ENCODE measurements at places on chromosomes 6 and 20.

DNA sequence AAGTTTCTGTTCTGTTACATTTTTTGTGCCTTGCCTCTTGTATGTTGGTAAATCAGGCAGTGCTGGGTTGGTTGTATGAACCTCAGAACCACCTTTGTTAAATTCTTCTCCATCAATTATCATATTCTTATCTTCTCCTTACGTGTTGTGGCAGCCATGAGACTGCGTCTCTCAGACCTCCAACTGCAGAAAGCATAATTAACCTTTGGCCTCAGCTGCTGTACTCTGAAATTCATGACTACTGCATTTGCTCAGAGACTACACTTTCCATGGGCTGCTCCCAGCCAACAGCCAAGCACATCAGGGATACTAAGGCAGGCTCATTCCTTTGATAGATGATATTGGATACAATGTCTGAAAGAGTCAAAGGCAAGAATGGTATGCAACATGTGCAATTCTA is 15.1 kb upstream of the SNX3 start:
- no peak for DNase-seq

- DNase-seq: no peak
Measured at GRCh38 chr6:163239572-163240340, 174.8 kb upstream of the QKI start.

DNA sequence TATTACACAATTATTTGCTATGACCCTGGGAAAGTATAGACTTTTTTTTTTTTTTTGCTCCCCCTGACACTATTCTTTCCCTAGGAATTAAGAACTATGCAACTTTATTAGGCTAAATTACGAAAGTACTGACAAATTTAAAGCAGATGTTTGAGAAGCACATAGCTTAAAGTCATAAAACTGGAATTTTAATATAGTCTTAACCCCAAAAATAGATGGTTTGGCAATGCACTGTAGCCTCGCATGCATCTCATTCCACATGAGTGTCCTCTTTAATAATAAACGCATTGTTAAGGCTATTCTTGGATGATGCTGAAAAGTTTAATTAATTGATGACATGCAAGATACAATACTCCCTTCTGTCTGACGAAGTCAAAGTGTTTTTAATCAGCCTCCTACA is 49.3 kb downstream of the TBC1D7 start:
- DNase-seq: no peak

DNA sequence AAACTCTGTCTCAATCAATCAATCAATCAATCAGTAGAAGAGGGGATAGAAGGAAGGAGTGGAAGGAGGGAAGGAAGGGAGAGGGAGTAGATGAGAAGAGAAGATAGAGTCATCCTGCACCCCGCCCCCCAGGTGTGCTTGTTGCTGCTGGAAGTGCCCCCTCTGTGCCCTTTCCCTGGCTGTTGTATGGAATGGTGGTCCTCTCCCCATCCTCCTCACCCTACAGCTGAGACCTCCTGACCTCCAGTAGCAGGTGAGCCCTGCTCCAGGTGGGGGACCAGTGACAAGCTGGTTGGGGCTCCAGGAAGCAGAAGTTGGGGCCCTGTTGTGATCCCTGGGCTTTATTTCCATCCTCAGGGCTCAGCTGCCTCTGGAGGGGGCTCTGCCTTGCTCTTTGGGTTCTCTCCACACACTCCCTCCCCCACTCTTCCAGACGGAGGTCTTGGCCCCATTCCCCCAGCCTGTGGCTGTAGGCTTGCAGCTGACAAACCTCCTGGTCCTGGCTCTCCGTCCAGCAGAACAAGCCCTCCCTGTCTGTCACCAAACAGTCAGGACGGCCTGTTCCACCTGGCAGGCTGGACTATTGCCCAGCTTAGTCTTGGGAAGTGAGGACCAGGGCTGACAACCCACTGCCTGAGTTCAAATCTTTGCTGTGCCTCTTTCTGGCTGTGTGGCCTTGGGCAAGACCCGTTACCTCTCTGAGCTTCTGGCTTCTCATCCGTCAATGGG is 26.0 kb upstream of the SCRT2 start:
- no peak for DNase-seq

- no peak for DNase-seq
Measured at GRCh38 chr6:92289831-92290230, 1129.5 kb downstream of the EPHA7 start.

DNA sequence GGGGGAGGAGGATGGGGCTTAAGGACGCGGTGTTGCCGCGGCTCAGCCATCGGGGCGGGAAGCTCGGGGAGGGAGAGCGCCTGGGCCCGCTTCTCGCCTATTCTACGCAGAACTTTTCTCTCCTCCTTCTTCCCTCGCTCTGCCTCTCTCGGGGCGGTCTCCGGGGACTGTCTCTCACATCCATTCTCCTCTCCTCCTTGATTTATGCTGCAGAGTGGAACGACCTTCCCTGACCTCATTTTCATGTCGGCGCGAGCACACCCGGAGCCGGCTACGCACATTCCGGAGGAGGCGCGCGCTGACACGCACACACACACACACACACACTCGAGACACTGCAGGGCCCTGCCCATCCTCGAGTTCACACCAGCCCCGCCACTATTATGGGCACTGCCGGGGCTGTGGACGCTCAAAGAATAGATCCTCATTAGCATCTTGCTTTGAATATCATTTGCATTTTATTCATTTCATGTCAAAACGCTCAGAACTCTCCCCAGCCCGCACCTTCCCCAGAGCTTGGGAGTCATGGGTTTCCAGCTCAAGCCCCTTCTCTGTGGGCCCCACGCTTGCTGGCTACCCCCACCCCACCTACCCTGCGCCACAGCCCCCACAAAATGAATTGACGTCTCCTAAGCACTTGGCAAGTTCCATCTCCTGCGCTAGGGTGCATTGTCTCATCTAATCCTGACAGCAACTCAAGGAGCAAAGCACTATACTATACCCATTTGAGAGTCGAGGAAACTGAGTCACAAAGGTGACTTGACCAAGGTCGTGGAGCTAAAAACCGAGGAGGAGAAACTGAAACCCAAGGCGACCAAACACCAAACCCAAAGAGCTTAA is 36.8 kb downstream of the NCR2 start:
- DNase-seq: no peak

- no peak for DNase-seq
Measured at GRCh38 chr6:133749427-133749826, 139.5 kb upstream of the TCF21 start.

DNA sequence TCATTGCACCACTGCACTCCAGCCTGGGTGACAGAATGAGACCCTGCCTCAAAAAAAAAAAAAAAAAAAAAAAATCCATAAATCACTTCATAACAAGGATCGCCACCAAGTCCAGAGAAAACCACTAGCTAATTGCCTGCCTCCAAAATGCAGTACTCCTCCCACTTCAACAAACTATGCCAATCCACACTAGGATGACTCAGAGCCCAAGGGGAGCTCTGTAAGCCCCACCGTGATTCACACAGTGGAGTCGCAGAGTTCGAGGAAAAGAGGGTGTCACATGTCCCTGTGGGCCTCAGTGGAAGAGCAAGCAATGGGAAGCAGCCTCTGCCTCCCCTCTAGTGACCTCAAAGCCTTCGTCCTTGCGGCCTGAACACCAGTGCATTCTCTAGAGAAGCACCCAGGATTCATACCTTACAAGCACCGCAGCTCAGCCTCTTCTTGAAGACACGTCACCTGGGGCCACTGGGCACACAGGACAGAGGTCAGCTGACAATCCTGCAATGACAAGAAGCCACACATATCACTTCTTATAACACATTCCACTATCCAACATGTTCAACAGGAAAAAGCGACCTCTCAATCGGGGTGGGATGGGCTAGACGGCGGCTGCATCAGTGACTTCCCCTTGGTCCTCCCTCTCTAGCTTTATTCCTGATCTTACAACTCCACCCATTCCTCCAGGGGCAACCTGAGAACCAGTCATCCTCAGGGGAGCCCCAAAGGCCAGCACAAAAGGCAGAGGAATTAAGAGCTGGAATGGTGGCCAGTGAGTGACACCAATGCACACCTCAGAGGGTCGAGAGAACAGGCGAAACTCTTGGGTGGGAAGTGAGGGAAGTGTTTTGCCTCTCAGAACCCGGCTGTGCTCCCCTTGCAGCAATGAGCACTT is 8.9 kb downstream of the SNHG17 start:
- peak; percentile 83 for DNase-seq
